ENCODE measurements at places on chromosomes 16 and 17.

- DNase-seq: no peak
Measured at GRCh38 chr16:7597677-7598076, 265.0 kb downstream of the RBFOX1 start.

DNA sequence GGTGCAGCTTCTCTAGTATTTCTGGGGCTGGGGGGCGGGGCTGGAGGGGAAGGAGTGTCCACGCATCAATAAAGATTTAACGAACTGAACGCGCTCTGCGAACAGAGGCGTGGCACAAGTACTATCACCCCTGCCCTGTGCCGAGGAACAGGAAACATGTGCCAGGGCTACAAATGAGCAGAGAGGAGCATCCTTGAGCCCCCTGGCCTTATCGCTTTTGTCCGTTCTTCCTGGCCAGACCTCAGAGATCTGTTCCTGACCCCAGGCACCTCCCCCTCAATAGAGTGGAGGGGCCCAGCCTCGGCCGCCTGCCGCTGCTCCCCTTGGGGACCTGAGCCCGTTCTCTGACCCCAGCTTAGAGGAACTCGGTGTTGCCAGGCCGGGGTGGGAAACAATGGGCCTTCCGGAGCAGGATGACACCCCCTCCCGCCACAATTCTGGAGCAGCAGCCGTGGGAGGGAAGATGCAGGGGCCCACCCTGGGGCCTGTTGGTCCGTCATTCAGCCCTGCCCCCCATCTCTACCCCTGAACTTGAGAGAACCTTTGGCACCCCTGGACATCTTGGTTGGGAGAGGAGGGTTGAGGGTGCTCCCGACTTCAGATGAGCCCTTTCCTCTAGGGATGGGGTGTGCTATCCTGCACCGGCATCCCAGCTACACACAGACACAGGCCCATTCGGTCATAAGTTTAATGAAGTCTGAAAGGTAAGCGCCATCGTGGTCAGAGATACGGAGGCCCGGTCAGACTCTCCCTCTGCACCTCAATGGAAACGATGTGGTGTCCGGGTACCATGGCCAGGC, 1.1 kb downstream of the NAA38 start:
- peak; percentile 69 for DNase-seq

GRCh38 chr16:89690392-89690901, 4.0 kb downstream of the CDK10 start:
- DNase-seq: no peak

GRCh38 chr16:73420676-73421075, 372.7 kb upstream of the ZFHX3 start:
- no peak for DNase-seq

DNA sequence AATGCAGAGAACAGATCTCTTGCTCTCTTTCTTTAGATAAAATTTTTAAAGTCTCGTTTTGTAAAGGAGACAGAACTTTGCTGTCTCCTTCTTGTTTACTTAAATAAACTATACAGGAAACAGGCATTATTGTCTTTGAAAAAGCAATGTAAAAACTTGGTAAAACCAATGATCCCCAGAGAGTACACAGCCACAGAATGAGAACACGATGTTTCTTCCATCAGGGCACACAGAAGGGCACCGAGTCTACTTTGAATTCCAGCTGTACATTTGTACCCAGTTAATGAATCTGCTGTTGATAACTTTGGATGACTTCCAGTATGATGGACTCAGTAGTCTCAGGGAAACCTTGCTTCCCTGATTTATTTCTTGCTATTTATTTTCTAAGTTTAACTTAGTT, 8.1 kb upstream of the TMEM100 start:
- DNase-seq: no peak

GRCh38 chr17:14840616-14841231, 424.4 kb downstream of the PMP22 start:
- DNase-seq: no peak
